ENCODE measurements at places on chromosomes 3 and 15. TPM values are rescaled to one million over a fixed set of nuclear protein-coding genes. Genes with fewer than 3 reads are reported as not detected.
A peak's percentile ranks its signal among the peaks of the same experiment; 100 is the strongest.

DNA sequence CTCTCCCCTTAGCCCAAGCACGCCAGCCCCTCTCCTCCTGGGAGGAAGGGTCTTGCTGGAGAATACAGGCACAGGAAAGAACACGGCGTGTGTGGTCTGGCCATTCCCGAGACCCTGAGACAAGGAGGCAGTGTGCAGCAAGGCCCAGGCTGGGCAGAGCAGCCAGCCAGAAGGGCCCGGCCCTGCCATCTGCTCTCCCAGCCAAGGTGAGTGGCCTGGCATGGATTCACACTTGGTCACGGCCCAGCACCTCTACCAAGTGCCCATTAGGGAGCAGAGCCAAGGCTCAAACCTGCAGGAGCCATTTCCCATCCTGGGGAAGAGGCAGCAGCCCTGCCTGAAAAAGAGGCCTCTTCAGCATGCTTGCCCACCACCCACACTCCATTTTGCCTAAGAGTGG, 28.6 kb downstream of the MEGF11 start:
- no peak for DNase-seq

DNA sequence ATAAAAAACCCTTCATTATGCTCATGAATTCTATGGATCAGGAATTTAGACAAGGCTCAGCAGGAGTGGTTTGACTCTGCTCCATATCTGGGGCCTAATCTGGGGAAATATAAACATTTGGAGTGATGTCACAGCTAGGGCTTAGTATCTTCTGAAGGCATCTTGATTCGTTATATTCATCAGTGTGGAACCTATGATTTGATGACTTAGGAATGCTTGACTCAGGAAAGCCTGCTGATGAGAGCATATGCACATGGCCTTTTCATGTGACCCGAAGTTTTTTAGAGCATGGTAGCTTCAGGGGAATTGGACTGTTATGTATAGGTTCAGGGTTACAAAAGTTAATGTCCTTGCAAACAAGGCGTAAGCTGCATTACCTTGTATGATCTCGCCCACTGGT, 184.9 kb upstream of the LRRC3B start:
- no peak for DNase-seq

DNA sequence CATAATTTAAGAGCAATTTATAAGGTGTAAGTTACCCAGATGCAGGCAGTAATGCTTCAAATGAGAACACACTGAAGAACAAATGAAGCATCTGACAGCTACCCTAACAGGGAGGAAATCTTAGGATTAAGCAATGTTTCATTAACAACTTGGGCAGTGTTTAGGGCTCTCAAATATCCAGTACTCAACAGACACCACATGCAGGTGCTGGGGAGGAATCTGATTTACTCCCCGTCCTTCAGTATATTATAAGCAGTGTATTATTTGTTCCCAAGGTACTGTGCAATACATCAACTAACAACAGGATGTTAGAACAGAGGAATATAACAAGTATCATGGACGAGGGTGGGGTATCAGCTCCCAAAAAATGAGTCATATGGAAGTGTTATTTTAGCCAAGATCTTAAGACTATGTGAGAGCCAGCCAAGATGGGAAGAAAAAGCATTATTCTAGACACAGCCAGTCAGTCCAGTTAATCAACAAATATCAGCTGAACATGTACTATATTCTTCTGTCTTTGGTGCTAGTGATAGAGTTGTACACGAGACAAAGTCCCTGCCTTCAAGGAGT, 20.4 kb downstream of the BTBD1 start:
- DNase-seq = peak; percentile 85

GRCh38 chr15:39743611-39744010, 39.0 kb downstream of the FSIP1 start:
- peak; percentile 46 for DNase-seq

DNA sequence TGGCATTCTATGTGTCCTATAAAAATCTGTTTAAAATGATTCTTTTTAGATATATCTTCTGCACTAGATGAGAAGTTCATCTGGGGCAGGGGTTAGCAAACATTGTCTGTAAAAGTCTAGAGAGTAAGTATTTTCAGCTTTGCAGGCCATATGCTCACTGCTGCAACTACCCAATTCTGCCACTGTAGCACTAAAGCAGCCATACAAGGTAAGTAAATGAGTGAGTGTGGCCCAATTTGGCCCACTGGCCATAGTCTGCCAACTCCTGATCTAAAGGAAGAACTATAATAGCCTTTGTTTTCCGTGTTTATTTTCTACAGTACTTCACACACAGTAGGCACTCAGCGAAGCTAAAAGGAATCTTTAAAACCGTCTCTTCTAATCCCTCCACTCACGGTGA, 42.3 kb downstream of the DLG1 start:
- DNase-seq = peak; percentile 13

DNA sequence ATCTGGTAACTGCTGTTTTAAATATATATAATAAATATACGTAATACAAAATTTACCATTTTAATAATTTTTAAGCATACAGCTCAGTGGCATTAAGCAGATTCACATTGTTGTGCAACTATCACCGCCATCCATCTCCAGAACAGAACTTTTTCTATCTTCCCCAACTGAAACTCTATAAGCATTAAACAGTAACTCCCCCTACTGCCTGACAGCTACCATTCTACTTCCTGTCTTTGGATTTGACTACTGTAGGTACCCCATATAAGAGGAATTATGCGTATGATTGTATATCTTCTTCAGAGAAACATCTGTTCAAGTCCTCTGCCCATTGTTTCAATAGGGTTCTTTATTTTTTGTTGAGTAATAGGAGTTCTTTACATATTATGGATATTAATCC, 36.8 kb downstream of the EID1 start:
- DNase-seq = no peak

DNA sequence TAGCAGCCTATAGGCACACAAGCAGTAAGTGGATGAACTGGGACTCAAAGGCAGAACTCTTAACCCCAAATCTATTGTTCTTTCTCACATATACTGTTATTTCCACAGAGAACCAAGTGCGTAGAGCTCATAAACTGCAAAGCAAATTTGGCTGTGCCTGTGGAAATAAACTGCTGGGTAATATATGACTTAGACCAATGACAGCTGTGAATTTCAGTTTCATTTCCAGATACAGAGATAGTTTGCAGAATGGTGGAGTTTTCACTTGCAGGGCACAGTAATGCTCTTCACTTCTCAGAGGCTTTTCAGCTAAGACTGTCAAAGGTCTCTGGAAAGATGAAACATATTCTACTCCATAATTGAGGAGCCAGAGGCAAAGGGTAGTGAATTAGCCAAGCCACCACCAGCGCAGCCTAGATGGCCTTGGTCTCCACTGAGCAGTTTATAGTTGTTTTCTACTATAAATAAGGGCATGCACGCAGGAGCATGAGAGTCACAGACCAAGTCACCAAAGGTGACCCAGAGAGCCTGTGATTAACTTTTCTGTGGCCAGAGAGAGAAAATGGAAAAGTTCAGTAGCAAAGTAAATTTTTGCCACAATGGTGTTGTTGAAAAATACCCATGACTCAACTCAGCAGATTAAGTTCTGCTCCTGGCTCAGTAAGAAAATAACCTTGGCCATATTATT, 180.7 kb upstream of the GRM7 start:
- no peak for DNase-seq

GRCh38 chr3:42179110-42179725, 86.8 kb downstream of the CCK start:
- DNase-seq = peak; percentile 77

LDHAL6B gene
- not detected for total RNA-seq

All from lung microvascular endothelial cell (primary cell).